ENCODE measurements at places on chromosomes 7 and 10. TPM values are rescaled to one million over a fixed set of nuclear protein-coding genes. Genes with fewer than 3 reads are reported as not detected.

Gene MARCHF5
- total RNA-seq = 17.2 TPM

Gene SERPINE1
- 5,219 TPM for total RNA-seq

Gene ADRA2A
- 0.48 TPM for total RNA-seq

Gene HOGA1
- 0.12 TPM for total RNA-seq

Gene TMEM273
- total RNA-seq = 11.6 TPM
